DMS 273 treated with DMSO at 0.1 percent for 48 hours (cell line): ENCODE measurements at places on chromosomes 1 and 21.
A peak's percentile ranks its signal among the peaks of the same experiment; 100 is the strongest.

- DNase-seq, result no peak
Measured at GRCh38 chr1:221696027-221696426, 45.9 kb downstream of the DUSP10 start.

- DNase-seq, result no peak
Measured at GRCh38 chr1:8562881-8563865, 245.3 kb downstream of the SLC45A1 start.

DNA sequence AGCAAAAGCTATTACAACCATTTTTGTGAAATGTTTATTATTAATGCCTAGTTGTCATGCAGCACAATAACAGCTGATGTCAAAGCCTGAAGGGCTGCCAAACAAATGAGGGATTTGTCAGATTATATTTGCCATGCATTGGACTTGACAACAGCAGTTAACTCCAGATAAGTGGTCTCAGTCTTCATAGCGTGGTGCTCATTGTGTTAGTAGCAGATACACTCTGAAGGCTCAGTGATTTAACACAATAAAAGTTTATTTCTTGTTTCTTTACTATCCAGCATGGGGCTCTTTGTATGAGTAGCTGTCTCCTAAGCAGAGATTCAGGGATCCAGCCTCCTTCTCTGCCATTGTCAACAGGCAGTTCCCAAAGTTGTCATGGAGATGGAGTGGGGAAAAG is 76.0 kb upstream of the PTGFRN start:
- no peak for DNase-seq

GRCh38 chr1:16298653-16299052 is 53.6 kb downstream of the FBXO42 start:
- DNase-seq, result no peak

- DNase-seq, result no peak
Measured at GRCh38 chr1:112337028-112337531, 58.9 kb upstream of the CTTNBP2NL start.

- no peak for DNase-seq
Measured at GRCh38 chr21:43903451-43904091, 38.5 kb downstream of the AGPAT3 start.

DNA sequence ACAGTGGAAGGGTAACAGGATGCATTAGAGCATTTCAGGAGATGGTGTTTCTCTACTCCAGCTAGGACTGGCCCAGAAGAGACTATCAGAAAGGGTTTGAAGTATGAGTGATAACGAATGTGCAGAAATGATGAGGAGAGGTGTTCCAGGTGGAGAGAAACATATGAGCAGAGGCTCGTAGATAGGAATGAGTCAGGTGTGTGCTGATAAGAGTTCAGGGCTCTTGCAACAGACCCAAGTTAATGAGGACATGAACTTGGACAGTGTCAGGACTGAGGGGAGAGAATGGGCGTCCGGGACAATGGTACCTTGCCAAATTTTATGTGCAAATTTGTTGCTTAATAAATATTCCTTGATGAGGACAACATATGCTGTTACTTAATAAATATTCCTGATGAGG is 183.9 kb upstream of the NFIA start:
- DNase-seq, result no peak

DNA sequence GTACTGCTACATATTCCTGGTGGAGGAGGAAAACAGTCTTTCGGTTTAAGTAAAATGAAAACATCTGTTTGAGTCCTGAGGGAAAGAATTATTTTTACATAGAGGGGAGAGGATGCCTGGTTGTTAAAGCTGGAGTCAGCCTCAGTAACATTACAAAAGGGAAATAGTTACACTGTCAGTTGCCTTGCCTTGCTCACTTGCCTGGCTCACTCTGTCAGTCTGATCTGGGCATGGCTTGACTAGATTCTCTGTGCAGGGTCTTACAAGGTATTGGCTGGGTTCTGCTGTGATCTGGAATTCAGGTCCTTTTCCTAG is 8.4 kb upstream of the UBE2U start:
- DNase-seq, result no peak

- no peak for DNase-seq
Measured at GRCh38 chr1:209256766-209257350, 326.7 kb upstream of the CAMK1G start.

DNA sequence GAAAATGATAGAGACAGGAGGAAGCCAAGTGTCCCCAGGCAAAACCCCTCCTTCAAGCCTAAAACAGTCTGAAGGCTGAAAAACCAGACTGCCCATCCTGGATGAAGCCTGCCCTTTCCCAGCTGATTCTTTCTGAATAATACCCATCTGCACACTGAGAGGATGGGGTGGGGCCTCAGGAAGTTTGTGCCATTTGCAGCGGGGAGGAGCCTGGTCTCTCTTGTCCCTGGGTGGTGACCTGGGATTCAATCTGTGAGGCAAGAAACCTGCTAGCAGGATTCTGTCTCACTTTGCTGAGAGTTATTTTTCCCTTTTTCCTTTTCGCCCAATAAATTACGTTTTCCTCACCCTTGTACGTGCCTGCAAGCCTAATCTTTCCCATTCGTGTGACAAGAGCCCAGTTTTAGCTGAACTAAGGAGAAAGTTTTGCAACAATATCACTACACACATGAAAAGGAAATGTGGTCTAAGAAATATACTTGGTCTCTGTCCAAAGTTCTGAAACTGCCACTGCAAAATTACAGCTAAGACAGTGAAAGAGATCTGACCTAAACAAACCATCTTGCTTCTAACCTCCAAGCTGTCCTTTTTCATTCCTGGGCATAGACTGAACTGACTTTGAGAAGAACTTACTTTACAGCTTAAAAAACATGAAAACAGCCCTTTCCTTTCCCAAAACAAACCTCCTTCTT is 105.0 kb downstream of the COP1 start:
- no peak for DNase-seq

GRCh38 chr1:153946622-153947241 is at the start of gene DENND4B:
TSS of gene DENND4B (minus strand) at chr1:153946718. CDS start at chr1:153944374, 2,344 bp downstream.
- peak; percentile 19 for DNase-seq

- DNase-seq, result no peak
Measured at GRCh38 chr1:234839663-234840062, 229.7 kb upstream of the IRF2BP2 start.

DNA sequence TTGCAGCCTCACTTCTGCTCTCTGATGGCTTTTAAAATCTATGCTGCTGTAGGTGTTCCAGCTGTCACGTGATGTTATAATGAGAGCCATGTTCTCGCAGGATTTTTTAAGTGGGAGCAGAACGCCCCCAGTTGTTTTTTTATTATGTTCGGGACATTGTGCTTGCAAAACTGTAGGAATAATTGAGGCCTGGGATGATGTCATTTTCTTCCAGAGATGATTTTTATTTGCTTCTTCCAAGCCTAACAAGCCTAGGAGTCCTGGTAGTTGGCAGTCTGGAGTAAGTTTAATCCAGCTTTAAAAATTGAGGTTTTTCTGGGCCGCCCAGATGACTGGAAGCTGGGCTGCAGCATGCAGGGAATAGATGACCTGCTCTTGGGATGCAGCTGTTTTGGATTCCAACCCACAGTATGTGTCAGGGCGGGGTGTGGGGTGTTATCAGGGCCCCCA is 34.6 kb upstream of the CHIT1 start:
- no peak for DNase-seq

DNA sequence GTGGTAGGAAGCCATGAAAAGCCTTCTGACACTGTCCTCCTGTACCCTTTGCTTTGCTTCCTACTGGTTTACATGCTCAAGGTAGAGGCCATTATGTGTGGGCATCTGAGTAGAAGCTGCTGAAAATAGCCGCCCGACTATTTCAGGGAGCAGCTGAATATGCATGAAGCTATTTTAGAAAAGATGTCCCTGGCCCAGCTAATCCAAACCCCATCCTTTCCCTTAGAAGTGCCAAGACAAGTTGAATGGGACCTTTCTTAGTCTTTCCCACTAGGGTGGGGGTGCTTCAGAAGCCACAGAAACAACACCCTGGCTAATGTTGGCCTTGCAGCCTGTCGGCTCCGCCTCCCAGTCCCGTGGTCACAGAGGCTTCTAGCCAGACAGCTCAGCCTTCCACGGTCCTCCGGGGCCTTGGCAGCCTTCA is 205.1 kb upstream of the EDN2 start:
- DNase-seq, result no peak
